ENCODE measurements at places on chromosomes 2 and 18. TPM values are rescaled to one million over a fixed set of nuclear protein-coding genes. Genes with fewer than 3 reads are reported as not detected.
A peak's percentile ranks its signal among the peaks of the same experiment; 100 is the strongest.

- no peak for DNase-seq
Measured at GRCh38 chr18:76984193-76985155, 148.1 kb downstream of the MBP start.

DNA sequence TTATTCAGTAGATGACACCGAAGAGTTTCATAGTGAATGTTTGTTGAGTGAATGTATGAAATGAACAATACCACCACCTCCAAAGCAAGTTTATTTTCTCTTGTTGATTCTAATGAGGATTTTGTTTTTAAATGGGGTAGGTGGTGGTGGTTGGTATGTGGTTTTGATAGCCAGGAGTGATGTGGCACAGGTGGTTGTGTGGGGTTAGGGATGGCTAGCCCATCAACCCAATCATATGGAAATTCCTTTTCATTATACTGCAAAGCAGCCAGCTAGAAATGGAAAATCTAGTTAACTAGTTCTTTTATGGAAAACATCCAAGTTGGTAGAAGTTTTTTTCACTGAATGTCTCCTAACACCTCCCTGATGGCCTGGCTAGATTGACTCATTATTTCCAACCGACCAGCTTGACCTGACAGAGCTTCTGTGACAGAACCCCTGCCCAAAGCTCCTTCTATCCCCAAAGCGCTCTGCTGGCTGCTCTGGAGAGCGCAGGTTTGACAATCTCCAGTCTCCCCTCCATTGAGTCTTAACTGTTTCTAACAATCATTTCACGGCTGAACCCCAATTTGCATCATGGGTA lies 376.9 kb downstream of the MTX2 start:
- no peak for DNase-seq

DNA sequence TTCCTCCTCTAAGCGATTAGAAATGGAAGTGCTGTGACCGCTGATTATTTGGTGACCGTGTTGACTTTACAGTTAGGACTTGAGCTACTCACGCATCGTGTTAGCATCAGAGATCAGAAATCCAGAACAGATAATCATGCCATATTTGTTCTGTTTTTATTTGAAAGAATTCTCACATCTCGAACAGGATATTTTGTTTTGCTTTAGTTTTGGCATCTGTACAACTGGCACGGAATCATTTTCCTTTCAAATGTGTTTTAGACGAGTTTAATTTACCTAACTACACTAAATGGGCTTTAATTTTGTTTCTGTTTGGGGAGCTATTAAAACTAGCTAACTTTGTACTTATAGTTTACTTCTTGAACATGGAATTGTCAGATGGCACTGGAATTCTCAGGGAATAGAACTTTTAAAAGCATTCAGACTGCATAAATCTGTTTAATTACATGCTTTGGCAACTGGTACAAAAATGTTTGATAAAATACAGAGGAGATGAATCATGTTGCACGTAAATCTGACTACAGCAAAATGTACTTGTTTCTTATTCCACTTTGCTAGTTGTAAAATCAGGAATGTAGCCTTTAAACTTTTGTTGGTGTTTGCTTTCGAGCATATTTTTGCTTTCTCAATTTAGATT lies 1.4 kb downstream of the ITPRID2 start:
- DNase-seq: no peak

DNA sequence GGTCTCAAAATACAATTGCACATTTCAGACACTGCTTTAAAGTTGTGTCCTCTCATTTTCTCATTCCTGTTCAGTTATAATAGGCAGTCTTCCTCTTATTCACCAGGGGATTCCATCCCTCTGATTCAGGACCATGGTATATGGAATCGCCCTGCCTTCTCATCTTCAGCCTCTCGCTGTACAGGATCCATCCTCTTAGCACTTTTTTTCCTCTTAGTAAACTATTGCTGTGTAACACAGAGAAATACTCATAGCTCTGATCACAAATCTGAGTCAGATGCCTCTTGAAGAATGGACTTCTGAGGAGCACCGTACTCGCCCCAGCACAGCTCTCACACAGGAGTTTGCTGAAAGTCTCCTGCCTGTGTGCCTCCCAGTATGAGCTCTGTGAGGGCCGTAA lies 11.3 kb downstream of the RMP24 start:
- no peak for DNase-seq

DNA sequence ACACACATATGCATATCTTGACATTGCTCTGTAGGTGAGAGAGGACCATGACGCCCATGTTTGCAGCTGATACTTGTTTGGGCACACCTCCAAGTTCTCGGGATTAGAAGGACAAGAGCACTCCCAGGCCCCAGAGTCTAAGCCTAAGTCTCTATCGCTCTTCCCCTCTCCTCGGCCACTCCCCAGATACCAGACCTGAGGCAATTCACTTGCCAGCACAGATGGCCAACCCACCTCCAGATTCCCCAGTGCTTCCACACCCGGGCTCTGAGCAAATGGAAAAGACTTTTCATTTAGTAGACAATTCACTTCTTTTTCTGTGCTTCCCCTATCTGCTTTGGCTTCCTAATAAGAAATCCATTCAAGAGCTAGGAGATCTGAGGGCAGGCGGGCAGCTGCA lies 32.9 kb downstream of the EHD3 start:
- DNase-seq: no peak

DNA sequence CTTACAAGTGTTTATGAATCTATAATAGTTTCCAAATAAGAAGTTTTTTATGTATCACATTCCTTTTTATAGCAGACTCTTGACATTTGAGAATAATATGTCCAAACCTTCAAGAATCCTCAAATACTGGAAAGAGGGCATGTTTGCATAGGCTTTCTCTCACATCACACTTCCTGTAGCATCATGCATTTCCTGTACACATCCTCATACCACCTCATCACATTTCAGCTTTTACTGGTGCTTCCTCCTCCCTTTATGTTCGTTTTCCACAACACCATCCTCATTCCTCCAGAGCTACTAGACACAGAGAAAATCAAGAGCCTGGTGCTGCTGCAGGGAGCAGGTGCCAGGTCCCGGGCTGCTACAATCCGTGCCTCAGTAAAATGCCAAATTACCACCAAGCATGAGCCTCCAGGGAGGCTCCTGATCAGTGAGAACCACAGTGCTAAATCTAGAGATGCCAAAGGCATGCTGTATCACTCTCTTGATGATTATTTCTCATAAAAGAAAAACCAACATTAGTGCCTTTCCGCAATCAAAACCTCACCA lies 137.7 kb upstream of the CYP1B1 start:
- no peak for DNase-seq

- DNase-seq: no peak
Measured at GRCh38 chr2:184780384-184780783, 182.1 kb downstream of the ZNF804A start.

DNA sequence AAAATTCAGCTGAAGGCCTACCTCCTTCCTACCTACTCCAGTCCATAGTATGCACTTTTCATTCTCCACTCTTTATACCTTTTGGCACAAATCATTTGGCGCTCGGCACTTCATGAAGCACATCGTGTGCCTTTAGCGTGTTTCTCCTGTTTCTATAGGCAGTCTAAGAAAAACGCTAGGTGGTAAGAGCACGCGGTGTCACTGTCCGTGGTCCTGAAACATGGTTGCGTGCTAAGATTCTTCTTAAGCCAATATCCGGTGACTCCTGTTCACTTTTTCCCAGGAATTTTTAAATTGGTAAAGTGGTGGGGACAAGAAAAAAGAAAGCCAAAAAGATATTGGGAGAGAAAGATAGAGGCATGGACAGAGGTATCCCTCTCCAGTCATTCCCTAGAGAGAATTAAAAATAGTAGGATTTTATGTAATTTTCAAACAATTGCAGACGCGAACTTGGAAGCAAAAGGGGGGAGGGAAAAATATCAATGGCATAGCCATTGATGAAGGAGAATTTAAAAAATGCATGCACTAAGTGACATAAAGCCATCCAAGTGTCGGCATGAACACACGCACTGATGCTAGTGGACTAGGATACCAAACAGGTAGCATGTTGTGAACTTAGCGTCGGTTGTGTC lies 1.4 kb upstream of the CTNNA2 start:
- DNase-seq: no peak

DNA sequence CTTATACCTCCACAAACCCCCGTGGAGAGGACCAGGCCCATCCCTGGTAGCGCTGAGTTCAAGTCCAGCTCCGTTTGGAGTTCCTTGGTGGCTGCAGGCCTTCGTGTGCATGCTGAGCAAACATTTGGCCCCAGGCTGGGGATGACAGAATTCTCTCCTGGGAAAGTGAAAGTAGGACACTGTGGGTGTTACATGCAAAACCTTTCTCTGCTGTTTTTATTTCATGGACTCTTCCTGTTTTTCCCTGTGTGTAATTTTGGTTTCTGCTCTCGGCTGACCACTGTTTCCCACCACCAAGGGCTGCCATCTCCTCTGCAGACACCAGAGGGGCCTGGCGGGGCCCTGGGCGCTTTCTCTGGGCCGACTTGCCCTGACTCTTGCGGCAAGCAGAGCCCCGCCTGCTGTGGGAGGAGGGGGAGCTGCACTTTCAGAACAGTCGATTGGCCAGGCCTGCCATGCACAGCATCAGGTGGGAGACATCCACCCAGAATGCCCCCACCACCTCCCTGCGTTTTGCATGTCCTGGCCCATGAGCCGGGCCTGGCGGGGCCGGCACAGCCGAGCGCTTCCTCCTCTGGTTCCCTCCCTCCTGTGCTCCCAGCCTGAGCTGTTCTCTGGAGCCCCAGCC lies 102.4 kb downstream of the CABLES1 start:
- DNase-seq: peak; percentile 79

DNA sequence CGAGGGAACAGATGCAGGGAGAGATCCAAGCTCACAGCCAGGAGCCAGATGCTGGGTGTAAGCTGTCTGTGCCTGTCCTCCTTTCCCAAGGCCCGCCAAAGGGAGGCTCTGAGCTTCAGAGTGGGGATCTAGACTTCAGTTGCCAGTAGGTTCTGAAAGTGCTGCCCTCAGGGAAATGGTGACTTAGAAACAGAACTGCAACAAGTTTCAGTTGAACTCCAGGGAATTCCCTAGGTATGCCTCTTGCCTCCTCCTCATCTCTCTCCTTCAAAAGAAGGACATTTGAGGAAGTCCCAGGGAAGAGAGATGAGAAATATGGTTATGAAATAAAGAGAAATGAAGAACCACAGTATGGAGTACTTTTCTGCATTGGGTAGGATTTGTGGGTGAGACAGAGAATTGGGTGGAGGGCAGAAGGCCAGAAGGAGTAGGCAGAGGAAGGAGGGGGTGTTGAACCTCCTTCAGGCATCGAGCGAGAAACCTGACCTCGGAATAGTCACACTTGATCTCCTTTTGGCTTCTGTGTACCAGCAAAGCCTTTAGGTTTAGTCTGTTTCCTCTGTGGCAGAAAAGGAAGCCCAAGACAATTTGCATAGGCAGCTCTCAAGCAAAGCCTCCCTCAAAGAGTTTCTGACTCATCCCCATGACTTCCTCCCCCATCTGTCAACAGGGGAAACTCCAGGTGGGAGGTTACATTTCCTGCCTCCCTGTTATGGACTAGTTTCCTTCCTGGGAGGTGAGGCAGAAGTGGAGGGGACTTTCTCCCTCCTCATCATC lies 45.7 kb downstream of the QPCT start:
- peak; percentile 31 for DNase-seq

GRCh38 chr18:62341473-62341872 lies 16.4 kb downstream of the TNFRSF11A start:
- no peak for DNase-seq

GRCh38 chr18:50079571-50080295 lies 115.2 kb downstream of the MYO5B start:
- peak; percentile 84 for DNase-seq

- no peak for DNase-seq
Measured at GRCh38 chr2:41137031-41137430, 685.1 kb upstream of the SLC8A1 start.

DNA sequence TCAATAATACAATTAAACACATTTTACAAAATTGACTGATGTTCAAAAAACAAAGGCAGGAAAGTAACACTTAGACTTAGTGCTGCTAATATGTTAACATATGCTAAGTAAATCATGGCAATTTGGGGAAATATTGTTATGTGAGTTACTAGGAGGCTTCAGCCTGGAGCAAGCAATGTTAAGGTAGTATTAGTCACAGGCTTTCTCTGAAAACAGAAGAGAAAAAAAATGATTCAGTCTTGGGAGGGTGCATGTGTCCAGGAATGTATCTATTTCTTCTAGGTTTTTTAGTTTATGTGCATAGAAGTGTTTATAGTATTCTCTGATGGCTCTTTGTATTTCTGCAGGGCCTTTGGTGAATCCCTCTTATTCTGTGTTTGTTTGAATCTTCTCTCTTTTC lies 345.8 kb upstream of the TFPI start:
- no peak for DNase-seq

- no peak for DNase-seq
Measured at GRCh38 chr2:67515538-67515937, 118.4 kb downstream of the ETAA1 start.

DNA sequence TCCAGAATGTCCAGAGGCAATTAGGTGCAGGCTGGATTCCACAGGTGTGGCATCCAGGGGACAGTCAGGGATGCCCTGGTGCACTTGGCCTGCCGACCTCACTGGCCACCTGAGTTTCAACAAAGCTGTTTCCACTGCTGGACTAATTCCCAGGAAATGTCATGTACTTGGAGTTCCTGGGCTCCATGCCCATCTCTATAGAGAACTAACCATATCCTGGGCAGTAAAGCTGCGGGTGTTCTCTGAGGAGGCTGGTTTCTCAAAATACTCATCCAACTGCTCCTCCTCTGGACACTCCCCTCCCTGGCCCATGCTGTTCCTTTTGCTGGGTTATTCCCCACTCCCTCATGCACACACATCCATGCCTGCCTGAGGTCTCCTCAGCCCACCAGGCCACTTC lies 161.9 kb upstream of the SKOR2 start:
- no peak for DNase-seq

GRCh38 chr2:97870396-97870843 lies 125.3 kb downstream of the TMEM131 start:
- DNase-seq: no peak

ELOA2 gene
- not detected for total RNA-seq

RNF144A gene
- total RNA-seq: 16.0 TPM

SP100 gene
- total RNA-seq: 76.1 TPM

SFTPB gene
- not detected for total RNA-seq

OR6B2 gene
- not detected for total RNA-seq

VAPA gene
- 237 TPM for total RNA-seq

REG1B gene
- 0.88 TPM for total RNA-seq

BOLL gene
- total RNA-seq: not detected

MOCOS gene
- 0.07 TPM for total RNA-seq

CLEC4F gene
- not detected for total RNA-seq

NEU2 gene
- total RNA-seq: not detected

ZDBF2 gene
- total RNA-seq: 5.7 TPM

METTL8 gene
- total RNA-seq: 7.8 TPM

L3MBTL4 gene
- 2.0 TPM for total RNA-seq

Measured in heart left ventricle (tissue), 16 donors.